ENCODE measurements at places on chromosomes 7 and 10.

DNA sequence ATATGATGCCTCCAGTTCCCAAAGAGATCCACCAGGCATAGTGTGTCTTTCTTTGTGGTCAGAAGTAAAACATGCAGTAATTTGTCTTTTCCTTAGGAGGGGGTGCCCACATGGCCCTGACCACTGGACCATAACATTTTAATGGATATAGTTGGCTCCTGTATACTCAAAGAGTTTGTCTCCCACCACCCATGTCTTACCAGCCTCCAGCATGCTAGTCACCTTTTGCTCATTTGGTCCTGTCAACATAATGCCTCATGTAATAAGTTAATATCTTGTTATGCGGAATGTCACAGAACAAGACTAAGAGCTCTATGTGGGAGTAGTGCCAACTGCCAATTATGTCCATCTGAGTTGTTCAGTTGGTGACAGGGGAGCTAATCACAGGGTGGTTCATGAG lies 83.4 kb upstream of the IFRD1 start:
- no peak for DNase-seq

DNA sequence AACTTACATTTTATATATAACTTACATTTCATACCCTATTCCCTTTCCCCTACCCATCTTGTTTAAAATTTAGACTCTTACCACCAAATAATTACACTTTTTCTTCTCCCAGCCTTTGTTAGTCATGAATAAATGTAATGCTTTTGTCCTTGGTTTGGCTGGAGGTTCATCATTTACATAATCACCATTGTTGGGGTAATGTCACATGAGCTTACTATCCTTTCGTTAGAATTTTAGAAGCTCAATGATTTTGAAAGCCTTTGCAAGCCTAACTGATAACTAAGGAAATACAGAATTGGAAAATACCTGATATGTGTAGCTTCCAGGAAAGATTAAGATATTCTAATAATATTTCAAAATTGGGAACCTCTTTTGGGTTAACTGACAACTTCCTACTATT lies 171.7 kb downstream of the PLXDC2 start:
- DNase-seq: no peak

- DNase-seq: no peak
These were observed 56.5 kb upstream of the WIPF3 start for GRCh38 chr7:29749701-29750321.

DNA sequence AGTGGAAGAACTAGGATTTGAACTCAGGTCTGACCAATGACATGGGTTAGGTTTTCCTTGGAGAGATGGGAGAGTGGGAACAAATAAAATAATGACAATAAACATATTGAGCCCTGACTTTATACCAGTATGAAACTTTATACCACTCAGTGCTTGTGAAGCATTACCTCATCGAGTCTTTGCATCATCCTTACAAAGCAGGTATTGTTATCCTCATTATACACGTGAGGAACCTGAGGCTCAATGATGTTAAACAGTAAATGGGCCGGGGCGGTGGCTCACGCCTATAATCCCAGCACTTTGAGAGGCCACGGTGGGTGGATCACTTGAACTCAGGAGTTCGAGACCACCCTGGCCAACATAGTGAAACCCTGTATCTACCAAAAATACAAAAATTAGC lies 47.7 kb downstream of the HHEX start:
- DNase-seq: no peak

DNA sequence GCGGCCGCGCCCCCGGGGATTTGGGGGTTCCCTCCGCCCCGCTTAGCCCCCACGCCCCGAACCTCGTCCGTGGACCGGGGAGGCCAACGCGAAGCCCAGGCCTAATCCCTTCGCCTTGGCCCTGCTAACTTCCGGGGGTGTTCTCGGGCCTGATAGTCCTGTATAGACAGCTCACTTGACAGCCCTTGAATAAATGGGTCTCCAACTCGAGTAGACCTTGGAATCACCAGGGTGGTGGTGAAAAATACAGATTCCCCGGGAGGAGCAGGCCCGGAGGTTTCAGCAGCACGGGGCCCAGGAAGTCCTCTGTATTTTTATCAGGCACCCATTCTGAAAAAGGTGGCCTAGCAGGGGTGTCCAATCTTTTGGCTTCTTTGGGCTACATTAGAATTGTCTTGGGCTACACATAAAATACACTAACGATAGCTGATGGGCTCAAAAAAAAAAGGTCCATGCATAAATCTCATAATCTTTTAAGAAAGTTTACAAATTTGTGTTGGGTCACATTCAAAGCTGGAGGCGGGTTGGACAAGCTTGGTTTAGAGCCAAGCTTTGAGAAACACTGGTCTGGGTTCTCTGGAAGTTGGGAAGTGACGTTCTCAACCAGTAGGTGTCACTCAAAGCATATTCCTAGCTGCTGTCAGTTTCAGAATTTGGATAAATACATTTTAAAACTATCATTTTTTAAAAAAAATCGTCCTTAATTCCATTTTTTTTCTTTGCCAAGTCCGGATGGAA lies 221.7 kb downstream of the PHTF2 start:
- DNase-seq: peak; percentile 75

- peak; percentile 62 for DNase-seq
These were observed 102.9 kb upstream of the FAM20C start for GRCh38 chr7:89232-90019.

DNA sequence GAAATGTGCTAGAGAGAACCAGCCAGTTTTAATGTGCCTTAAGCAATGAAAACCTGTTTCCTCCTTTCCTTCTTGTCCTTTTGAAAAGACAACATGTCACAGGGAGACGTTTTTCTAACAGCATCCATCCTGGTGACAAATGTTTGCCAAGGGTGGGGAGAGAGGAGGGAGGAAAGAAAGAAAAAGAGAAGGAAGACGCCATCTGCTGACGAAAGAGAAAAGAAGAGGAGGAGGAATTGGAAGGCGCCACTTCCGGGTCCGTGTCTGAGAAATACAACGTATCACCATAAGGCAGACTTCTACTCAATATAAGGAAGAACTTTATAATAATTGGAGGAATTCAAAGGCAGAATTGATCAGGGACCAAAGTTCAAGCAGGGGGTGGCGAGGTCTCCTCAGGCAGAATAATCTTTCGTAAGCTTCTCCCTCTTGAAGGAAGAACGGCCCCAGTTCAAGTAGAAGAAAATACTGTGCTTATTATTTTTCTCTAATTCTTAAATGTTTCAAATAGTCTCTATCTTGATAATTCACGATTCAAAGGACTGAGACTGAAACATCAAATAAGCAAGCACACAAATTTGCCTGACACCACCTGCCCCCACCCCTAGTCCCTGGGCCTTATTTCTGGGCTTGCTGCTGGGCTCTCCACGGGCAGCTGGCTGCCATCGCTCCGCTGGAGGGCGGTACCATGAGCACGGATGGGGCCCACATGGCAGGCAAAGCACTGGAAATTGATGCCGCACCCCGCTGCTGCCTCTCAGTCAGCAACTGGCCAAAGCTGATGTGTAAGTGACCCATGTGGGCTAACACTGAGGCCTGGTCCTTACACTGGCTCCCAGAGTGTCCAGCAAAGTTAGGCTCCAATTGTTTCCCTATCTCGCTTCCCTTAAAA lies 273.7 kb upstream of the KLF14 start:
- peak; percentile 93 for DNase-seq

DNA sequence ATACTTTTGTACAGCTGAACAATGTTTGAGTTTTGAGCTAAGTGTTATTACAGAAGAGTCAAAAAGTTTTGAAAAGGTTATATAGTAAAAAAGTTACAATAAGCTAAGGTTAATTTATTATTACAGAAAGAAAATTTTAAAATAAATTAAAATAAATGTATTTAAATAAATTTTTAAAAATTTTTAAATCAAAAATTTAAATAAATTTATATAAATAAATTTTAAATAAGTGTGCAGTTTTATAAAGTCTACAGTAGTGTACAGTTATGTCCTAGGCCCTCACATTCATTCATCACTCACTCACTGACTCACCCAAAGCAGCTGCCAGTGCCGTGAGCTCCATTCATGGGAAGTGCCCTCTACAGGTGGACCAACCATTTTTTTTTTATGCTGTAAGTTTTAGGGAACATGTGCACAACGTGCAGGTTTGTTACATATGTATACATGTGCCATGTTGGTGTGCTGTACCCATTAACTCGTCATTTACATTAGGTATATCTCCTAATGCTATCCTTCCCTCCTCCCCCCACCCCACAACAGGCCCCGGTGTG lies 462.9 kb upstream of the ZMIZ1 start:
- DNase-seq: no peak

- DNase-seq: no peak
These were observed 2.1 kb downstream of the FAM24B start for GRCh38 chr10:122877264-122877663.

- no peak for DNase-seq
These were observed 692.6 kb downstream of the SUGCT start for GRCh38 chr7:40827222-40828085.

Measured in KBM-7 (cell line).